ENCODE measurements at places on chromosomes 2 and 18. TPM values are rescaled to one million over a fixed set of nuclear protein-coding genes. Genes with fewer than 3 reads are reported as not detected.

The DNAJC5G gene
- not detected for total RNA-seq

The TCF7L1 gene
- 5.7 TPM for total RNA-seq

The SIX3 gene
- not detected for total RNA-seq

The RAB27B gene
- total RNA-seq = 1.0 TPM

The DLGAP1 gene
- 0.48 TPM for total RNA-seq

The LYG1 gene
- total RNA-seq = 0.65 TPM
